Neural progenitor cell (in vitro differentiated cells): ENCODE measurements at places on chromosomes 2 and 18. TPM values are rescaled to one million over a fixed set of nuclear protein-coding genes. Genes with fewer than 3 reads are reported as not detected.

DNA sequence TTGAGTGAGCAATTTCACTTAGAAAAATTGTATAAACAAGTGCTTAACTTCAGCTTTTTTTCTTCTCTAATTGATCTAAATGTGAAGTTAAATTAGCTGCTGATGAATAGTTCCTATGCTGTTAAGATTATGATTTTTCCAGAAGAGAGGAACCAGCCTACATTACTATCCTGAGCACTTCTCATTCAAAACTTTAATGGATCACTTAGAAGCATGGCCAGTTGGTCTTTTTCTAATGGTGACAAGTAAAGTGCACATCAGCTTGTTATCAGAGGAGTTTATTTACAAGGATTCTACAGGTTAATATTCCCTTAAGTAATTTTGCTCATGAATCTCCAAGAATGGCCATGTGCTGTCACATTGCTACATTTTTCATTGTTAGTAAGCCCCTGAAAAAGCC, 37.1 kb downstream of the DCC start:
- no peak overlapping the region for H3K4me3 ChIP-seq
- DNase-seq, result no peak
- no peak overlapping the region for H3K27ac ChIP-seq
- H3K27me3 ChIP-seq, result no peaks in the 10 kb centered on the region
- no peaks in the 10 kb centered on the region for H3K36me3 ChIP-seq
- no peaks in the 10 kb centered on the region for H3K4me1 ChIP-seq

DNA sequence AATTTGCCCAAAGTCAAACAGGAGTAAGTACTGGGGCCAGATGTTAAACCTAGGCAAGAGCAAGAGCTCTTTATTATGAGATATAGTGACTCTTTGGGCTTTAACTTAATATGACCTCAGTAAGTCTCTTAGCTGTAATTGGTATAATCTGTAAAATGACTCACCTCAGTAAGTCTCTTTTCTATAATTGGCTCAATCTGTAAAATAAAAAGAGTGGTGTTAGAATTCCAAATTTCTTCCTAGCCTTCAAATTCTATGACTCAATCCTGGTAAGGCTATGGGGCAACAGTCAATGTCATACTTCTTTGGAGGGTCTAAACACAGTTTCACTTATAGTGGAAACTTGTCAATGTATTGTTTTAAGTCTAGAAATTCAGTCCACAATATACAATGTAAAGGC, 1608.9 kb upstream of the PIK3C3 start:
- no peak overlapping the region for H3K27ac ChIP-seq
- no peak overlapping the region for H3K4me3 ChIP-seq
- DNase-seq, result no peak
- H3K36me3 ChIP-seq, result no peaks in the 10 kb centered on the region
- no peaks in the 10 kb centered on the region for H3K27me3 ChIP-seq
- no peaks in the 10 kb centered on the region for H3K4me1 ChIP-seq

- no peak for DNase-seq
- H3K27me3 ChIP-seq, result no peaks in the 10 kb centered on the region
- no peak overlapping the region for H3K27ac ChIP-seq
- no peaks in the 10 kb centered on the region for H3K36me3 ChIP-seq
- peaks cover 6% of the 10 kb centered on the region for H3K4me1 ChIP-seq
Measured at GRCh38 chr2:119149611-119150010, 8.9 kb downstream of the C1QL2 start.

GRCh38 chr2:58122040-58122439, 75.4 kb downstream of the VRK2 start:
- H3K27me3 ChIP-seq, result no peaks in the 10 kb centered on the region
- no peak for DNase-seq
- H3K4me3 ChIP-seq, result no peak overlapping the region
- H3K27ac ChIP-seq, result no peak overlapping the region
- H3K36me3 ChIP-seq, result no peaks in the 10 kb centered on the region
- H3K4me1 ChIP-seq, result no peaks in the 10 kb centered on the region

FBXO36 gene
- total RNA-seq, result 9.5 and 13.1 TPM in 2 replicates

- no peaks in the 10 kb centered on the region for H3K4me1 ChIP-seq
- DNase-seq, result no peak
- no peaks in the 10 kb centered on the region for H3K36me3 ChIP-seq
- H3K27me3 ChIP-seq, result no peaks in the 10 kb centered on the region
Measured at GRCh38 chr2:227608561-227609338, 5.9 kb downstream of the SCYGR3 start.

DNA sequence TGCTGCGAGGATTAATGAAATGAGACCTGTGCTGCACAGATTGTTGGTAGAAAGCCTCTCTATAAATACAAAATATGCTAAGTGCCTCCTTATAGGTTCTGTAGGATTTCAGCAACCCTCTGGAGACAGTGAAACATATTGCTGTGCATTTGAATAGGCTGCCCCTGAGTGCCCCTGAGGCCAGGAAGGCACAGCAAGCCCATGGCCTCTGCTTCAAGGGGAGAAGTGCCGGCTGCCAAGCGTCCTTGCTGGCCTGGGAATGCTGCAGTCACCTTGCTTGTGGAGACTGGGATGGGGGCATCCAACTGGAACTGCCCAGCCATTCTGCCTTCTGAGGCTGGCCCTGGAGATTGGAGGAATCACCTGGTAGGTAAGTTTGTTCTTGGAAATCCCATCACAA, 397.2 kb upstream of the SMIM21 start:
- no peak overlapping the region for H3K4me3 ChIP-seq
- no peaks in the 10 kb centered on the region for H3K27me3 ChIP-seq
- H3K36me3 ChIP-seq, result no peaks in the 10 kb centered on the region
- no peak for DNase-seq
- no peak overlapping the region for H3K27ac ChIP-seq

DNA sequence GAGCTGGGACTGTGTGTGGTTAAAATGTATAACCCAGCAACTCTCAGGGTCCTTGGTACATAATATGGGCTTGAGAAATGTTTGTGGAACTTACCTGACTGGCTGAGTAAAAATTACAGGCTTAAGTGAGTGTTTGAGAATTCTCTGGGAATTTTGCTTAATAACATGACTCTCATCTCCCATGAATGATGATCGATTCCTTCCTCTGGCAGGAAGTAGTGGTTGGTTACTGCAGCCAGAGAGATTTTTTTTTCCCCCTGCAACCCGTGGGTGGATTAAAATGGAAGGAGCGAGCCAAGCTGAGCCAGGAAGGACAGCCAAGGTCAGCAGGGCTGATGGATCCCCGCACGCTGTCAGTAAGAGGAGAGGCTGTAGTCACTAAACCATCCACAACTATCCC, 40.6 kb upstream of the RFX8 start:
- no peaks in the 10 kb centered on the region for H3K27me3 ChIP-seq
- no peaks in the 10 kb centered on the region for H3K36me3 ChIP-seq
- H3K27ac ChIP-seq, result no peak overlapping the region

GRCh38 chr2:171086352-171087290, 74.1 kb downstream of the TLK1 start:
- H3K4me1 ChIP-seq, result peaks cover 10% of the 10 kb centered on the region
- peak; percentile 67 for DNase-seq
- no peak overlapping the region for H3K4me3 ChIP-seq
- H3K27ac ChIP-seq, result no peak overlapping the region
- H3K36me3 ChIP-seq, result no peaks in the 10 kb centered on the region

NT5C1B gene
- not detected in 2 replicates for total RNA-seq

DNA sequence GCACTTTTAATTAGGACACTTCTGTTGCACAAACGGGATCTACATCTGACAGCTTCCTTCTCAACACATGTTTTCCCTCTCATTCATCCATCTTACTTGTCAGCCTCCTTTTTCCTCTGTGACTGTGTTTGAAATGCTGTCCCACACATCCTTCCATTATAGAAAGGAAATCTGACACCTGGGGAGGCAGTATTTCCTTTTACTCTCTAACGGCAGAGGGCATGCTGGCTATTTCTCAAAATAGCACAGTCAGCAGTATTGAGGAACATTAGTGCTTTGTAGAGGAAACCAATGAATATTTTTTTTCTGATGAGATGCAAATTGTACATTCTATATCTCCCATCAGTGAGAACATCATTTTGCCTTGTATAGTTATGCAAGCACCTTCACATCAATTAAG, 668.7 kb downstream of the SLC4A3 start:
- no peaks in the 10 kb centered on the region for H3K27me3 ChIP-seq
- no peak overlapping the region for H3K27ac ChIP-seq
- H3K4me1 ChIP-seq, result peaks cover 10% of the 10 kb centered on the region

DNA sequence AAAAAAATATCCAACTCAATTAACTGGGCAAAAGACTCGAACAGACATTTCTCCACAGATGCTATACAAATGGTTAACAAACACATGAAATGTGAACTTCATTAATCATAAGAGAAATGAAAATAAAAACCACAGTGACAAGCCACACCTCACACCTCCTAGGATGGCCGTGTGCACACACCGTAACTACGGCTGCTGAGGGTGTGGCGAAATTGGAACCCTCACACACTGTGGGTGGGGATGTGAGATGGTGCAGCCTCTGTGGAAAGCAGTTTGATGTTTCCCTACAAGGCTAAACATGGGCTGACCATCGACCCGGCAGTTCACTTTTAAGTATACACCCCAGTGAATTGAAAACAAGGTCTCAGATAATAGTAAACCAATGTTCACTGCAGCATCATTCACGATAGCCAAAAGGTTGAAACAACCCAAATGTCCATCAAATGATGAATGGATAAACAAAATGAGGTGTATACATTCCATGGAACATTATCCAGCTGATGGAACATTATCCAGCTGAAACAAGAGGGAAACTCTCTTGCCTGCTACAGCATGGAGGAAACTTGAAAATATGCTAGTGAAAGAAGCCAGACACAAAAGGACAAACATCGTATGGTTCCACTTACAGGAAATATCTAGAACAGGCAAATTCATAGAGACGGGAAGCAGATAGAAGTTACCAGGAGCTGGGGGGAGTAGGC, 32.2 kb downstream of the ZAP70 start:
- no peaks in the 10 kb centered on the region for H3K4me1 ChIP-seq
- no peaks in the 10 kb centered on the region for H3K36me3 ChIP-seq
- H3K27ac ChIP-seq, result no peak overlapping the region
- no peak overlapping the region for H3K4me3 ChIP-seq
- H3K27me3 ChIP-seq, result no peaks in the 10 kb centered on the region
- no peak for DNase-seq

- H3K27ac ChIP-seq, result no peak overlapping the region
- H3K36me3 ChIP-seq, result no peaks in the 10 kb centered on the region
- H3K27me3 ChIP-seq, result peaks cover 31% of the 10 kb centered on the region
- no peak for DNase-seq
- peak overlapping the region; percentile 79 for H3K4me3 ChIP-seq
Measured at GRCh38 chr2:64751286-64752260, 97.9 kb upstream of the SERTAD2 start.
